ENCODE measurements at places on chromosomes 1 and 21.

DNA sequence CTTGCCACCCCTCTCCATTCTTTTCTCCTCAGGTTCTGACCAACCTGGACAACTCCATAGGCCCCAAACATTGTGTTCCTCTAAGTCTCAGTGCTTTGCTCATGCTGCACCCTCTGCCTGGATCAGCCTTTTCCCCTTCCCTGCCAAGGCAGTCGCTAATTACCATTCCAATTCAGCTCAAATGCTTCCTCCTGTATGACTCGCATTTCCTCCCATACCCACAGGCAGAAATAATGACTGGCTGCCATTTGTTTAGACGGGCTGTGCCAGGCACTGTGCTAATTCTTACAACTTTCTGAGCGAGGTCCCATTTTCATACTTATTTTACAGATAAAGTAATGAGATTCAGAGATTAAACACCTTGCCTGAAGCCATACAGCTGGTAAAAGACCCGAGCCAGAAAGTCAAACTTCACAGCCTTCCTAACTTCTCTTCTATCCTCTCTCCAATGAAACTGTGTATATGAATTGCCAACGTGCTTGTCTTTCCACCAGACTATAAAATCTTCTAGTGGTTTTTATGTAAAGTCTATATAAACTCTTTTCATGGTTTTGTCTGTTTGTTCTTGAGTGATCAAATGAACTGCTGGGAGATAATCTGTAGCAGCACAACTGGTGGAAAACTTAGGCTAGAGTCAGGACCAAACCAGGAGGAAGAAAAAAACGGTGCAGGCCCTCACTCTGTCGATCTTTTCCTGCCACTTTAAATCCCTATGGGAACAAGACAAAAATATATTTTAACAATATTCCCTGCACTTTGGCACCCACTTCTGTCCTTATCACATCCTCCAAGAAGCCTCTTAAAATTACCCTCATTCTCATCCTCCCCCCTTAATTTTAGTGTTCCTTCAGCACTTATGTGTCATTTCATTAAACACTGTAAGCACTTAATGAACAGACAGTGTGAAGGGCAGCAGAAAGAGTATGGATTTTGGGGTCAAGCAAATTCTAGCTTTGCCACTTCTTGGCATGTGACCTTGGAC is 33.7 kb downstream of the RAB3B start:
- DNase-seq: peak; percentile 67

DNA sequence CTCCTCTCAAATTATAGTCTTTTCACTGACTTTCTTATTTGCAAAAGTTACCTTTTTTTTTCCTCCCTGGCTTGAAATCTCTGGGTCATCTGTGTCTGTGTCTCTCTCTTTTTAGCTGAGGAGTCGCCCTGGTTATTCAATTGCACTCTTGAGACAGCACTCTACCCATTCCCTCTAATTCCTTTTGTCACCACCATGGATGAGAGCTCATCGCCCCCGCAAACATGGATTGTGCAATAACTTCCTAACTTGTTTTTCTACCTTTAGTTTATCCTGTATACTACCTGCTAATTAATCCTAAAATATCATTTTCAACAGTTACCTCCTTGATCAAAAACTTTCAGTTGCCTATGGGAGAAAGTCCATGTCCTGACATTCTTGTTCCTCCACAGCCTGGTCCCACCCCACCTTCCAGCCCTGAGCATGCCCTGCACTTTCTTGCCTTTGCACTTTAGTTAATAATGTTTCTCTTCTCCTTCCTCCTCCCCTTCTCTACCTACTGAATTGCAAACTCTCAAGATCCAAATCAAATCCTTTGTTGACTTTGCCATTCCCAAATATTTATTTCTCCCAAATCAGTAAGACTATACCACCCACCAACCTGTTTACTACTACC is 110.4 kb upstream of the MAGI3 start:
- no peak for DNase-seq

DNA sequence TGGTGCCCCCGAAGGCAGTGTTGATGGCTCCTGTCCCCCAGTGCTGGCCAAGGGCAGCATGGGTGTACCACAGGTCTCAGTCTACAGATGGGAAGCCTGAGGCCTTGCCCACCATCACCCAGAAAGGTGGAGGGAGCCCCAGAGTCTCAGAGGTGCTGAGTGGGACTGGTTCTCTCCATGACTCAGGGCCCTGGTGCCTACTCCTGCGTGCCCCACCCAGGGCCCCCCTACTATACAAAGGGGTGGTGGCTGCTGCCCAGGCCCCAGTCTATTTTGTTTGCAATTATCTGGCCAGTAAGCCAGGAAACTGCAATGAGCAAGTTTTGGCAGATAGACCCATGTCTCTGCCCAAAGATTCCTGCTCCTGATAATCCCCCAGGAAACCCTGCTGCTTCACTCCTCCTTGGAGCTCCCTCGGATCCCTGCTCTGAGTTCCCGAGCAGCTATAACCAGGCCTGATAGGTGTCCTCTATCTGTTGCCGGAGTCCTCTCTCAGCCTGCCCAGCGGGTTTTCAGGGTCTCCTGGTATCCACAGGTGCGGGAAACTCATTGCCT is 41.7 kb downstream of the EDN2 start:
- DNase-seq: no peak

- DNase-seq: no peak
Observed at GRCh38 chr1:99661780-99662179, 15.9 kb downstream of the PALMD start.

DNA sequence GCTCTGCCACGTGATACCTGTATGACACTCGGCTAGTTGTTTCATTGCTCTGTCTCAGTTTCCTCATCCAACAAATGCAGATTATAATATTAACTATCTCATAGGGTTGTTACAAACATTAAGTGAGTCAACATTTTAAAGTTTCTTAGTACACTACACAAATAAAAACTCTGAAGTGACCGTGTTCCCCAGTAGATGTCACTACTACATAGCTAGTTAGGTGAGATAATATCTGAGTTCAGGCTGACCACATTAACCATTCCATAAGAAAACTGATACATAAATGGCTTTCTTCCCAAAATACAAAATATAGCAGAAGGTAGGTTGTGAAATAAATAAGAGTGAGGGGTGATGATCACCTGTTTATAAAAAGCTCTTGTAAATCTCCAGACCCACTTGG is 214.1 kb downstream of the NUF2 start:
- peak; percentile 52 for DNase-seq

DNA sequence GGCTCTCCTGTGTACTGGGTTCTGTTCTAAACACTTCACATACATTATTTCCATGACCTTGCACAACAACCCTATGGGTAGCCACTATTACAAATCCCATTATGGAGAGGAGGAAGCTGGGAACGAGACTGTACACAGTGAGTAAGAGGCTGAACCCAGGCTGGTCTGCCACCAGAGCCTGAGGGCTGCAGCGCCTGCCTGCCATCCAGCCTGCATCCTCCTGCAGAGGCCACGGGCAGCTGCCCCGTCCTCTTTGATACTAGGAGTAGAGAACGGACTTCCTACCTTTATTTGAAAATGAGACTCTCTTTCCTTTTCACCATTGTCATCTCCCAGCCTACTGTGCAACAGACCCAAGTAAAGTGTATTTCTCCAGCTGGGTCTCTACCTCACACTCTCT is 370.0 kb downstream of the HHAT start:
- DNase-seq: no peak

GRCh38 chr21:41290106-41290799 is 26.3 kb upstream of the FAM3B start:
- no peak for DNase-seq

GRCh38 chr1:31750858-31751510 is 13.2 kb downstream of the ADGRB2 start:
- DNase-seq: peak; percentile 79

DNA sequence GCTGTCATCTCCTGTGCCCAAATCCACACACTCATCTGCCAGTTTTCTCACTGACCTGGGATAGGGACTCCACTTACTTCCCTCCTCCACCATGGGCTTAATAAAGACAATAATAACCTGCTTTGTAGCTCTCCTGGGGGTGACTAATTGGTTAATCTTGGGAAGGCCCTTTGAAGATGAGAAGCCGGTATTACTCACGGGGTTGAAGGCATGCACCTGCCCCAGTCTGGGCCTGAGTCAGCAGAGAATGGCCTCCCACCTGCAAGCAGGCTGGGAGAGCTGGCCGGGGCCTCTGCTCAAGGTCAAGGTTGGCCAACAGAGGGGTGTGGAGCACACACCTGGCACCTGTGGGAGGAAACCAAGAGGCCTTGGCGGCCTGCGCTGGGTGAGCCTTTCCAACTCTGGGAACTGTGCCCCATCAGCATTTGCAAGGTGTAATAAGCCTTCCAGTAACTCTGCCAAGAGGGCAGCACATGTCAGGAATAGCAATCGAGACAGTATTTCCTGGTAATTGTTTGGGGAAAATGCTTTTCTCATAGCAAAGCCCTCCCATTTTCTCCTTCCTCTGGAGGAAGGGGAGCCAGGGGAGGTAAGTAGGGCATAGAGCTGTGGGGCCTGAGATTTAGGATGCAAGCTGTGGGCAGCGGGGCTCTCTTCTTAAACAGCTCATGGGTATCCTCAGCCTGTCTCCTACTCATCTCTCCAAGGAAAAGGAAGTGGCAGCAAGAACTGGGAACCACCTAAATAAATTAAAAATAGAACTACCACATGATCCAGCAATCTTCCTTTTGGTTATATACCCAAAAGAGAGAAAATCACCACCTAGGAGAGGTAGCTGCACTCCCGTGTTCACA is 49.0 kb downstream of the TOMM20 start:
- DNase-seq: no peak
